Stimulated activated CD4-positive, alpha-beta T cell treated with anti-CD3 and anti-CD28 coated beads, Interleukin-2, amount 100 ng/mL, for 48 hours (primary cell): ENCODE measurements at places on chromosomes 6 and 20.

- DNase-seq = no peak
These were observed 237.2 kb upstream of the BMP2 start for GRCh38 chr20:6530254-6530653.

GRCh38 chr6:155530219-155530834 is 74.7 kb upstream of the NOX3 start:
- DNase-seq = no peak

GRCh38 chr6:55979526-55979925 is 104.1 kb upstream of the BMP5 start:
- no peak for DNase-seq

GRCh38 chr6:100818066-100818465 is 63.1 kb downstream of the ASCC3 start:
- no peak for DNase-seq

DNA sequence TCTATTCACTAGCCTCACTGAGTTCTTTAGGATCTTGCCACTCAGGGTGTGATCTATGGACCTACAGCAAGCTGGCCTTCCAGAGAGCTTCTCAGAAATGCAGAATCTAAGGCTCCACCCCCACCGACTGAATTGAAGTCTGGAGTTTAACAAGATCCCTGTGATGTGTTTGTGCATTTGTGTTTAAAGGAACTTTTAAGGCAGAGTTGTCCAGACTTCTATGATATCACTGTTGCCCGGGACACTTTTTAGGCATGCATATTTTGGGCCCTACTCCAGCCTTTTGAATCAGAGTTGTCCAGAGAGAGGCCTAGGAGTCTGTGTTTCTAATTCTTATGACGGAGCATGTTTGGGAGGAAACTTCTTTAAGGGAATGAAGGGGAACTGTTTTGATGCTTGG is 232.3 kb downstream of the QKI start:
- no peak for DNase-seq

DNA sequence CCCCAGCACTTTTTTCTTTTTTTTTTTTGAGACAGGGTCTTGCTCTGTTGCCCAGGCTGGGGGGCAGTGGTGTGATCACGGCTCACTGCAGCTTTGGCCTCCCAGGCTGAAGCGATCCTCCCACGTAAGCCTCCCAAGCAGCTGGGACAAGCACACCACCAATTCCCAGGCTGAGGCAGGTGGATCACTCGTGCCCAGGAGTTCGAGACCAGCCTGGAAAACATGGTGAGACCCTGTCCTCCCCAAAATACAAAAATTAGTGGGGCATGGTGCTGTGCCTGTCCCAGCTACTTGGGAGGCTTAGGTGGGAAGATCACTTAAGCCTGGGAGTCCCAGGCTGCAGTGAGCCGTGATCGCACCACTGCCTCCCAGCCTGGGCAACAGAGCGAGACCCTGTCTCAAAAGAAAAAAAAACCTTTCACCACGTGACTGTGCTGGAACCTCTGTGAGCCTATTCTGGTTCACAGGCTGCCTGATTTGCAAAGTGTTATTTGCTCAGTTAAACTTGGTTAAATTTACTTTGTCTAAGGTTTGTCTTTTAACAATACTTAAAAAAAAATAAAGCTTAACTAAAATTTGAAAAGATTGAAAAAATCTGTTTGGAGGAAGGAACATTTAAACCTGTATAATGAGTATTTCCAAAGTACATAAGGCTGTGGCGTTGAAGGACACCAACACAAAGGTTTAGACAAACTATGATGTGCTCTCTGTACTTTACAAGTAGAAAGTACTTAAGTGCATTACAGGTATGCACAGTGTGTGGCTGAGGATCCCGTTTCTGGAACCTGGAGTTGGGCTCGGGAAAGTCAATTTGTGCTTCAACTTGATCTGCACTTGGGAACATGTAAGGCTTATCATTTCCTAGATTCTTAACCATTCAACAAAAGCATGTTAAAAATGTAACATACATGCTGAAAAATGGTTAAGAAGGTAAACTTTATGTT is 55.0 kb downstream of the PPP1R3G start:
- no peak for DNase-seq

DNA sequence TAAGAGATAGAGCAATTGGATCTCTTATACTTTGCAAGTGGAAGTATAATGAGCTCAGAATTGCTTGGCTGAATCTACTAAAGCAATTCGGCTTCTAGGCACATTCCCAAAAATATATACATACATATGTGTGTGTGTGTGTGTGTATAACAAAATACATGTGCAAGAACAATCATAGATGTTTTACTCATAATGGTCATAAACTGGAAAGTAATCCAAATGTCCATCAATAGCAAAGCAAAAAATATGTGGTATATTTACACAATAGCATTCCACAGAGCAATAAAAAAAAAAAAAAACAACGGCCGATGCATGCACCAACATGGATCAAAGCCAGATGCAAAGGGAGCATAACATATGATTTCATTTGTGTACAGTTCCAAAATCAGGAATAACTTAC is 707.9 kb downstream of the RFPL4B start:
- DNase-seq = no peak

DNA sequence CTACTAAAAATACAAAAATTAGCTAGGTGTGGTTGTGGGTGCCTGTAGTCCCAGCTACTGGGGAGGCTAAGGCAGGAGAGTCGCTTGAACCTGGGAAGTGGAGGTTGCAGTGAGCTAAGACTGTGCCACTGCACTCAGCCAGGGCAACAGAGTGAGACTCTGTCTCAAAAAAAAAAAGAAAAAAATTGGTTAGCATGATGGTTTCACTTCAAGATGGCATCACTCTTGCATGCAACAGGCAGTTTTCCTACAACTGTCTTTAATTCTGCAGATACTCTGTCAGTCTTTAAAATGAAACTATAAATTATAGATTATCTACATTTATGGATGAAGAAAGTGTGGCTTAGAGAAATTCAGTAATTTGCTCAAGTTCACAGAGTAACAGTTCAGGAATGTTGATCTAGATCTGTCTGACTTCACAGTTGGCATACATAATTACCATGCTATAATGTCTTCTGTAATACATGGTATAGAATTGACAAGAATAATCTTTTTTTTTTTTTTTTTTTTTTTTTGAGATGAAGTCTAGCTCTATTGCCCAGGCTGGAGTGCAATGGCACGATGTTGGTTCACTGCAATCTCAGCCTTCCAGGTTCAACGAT is 27.0 kb downstream of the ITCH start:
- no peak for DNase-seq

- no peak for DNase-seq
These were observed 141.5 kb downstream of the MYB start for GRCh38 chr6:135322427-135323201.

DNA sequence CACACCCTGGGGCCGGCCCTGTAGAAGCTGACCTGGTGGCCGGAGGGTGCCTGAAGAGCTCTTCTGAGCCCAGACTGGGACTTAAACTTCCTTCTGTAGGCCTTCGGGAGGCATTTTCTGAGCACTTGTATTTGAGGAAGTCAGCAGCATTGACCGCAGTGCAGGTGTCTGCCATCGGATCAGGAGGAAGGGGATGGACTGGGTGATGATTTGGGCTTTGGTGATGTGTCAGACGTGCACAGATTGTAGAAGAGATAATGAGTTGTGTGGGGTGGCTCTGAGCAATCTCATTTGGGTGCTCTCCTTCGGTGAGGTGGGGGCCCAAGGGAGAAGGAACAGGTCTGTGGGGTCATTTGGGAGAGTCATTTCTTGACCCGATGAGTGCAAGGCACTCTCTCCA is 150.9 kb downstream of the ARID1B start:
- DNase-seq = no peak

GRCh38 chr20:62501801-62502495 is 26.2 kb upstream of the GATA5 start:
- peak; percentile 59 for DNase-seq

- DNase-seq = no peak
These were observed 93.3 kb downstream of the RNASET2 start for GRCh38 chr6:166862978-166863530.

DNA sequence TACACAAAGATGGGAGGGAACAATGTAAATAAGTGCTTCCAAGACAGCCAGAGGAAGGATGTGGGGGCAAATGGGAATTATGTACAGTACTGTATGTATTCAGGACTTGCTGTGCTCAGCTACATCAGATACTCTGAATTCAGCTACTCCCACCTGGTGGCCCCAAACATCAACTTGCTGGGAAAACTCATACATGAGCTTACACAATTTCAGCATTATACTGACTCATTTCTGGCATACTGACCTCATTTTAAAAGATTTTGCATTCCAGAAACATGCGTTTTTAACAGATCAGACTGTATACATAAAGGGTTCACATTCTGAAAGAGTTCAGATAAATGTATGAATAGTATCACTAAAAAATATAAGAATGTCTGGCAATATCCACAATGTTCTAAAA is 59.7 kb downstream of the GPX5 start:
- no peak for DNase-seq

GRCh38 chr6:83199863-83200225 is 6.7 kb downstream of the RWDD2A start:
- DNase-seq = no peak

- DNase-seq = peak; percentile 13
These were observed 434 bp downstream of the ZKSCAN4 start for GRCh38 chr6:28251661-28252008.

DNA sequence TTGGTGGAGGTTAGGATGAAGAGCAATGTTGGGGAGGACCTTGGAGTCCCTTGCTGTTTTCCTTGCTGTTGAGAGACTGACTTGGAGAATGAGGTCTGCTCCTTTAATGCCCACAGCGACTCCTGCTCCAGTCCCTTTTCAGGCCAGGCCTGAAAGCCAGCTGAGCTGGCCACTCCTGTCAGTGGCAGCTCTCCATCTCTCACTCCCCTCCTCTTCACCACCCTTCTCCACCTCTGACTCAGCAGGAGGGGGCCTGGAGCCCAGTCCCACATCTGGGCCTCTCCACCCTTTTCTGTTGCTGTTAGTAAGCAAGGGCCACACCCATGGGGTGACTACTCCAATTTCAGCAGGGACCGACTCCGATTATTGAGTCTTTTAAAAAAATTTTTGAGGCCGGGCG is 2.2 kb downstream of the SNX21 start:
- no peak for DNase-seq

DNA sequence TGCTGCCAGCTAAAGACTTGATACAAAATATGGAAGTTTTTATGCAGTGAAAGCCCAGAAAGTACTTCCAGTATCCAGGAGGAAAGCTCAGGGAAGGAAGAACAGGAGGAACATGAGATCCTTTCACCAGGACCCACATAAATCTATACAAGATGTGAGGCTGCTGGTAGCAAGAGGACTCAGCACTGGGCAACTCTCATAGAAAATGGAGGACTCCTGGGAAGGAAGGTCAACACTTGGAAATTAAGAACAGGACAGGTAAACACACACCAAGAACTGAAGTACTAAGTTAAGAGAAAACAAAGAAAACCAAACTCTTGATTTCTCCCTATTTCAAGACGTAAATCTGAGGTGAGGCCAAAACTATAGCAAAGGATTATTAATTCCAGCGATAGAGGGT is 220.5 kb upstream of the HSF2 start:
- no peak for DNase-seq

DNA sequence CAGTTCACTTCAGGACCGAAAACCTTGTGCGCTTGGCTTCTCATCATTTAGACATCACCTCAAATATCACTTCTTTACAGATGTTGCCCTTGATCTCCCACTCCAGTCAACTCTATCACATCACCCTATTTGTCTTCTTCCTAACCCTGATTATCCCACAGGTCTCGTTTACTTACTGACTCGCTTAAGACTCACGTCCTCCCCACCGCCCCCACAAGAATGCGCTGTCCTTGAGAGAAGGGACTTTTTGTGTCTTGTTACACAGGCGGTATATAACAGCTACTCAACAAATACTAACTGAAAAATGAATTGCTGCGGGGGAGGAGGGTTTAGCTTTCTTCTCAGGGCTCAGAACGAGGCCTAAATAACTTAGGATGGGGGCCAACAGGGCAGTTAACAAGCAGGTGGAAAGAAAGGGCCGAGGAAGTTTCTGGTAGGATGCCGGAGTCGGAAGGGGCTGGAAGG is 527 bp downstream of the TOMM34 start:
- DNase-seq = peak; percentile 55

GRCh38 chr6:117494694-117495318 is 12.3 kb downstream of the DCBLD1 start:
- DNase-seq = no peak

GRCh38 chr6:35096129-35096862 is 44.8 kb downstream of the TCP11 start:
- DNase-seq = no peak

DNA sequence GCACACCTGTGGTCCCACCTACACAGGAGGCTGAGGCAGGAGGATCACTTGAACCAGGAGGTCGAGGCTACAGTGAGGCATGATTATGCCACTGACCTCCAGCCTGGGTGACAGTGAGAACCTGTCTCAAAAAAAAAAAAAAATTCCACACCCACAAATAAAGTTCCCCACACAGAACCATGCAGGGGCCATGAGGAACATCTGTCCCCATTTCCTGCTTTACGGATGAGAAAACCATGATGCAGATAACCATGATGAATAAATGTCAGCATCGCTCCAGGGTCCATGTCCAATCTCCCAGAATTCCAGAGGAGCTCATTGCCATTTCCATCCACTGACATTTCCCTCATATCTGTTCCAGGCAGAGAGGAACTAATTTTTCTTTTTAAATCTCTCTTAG is 16.9 kb upstream of the AGPAT4 start:
- no peak for DNase-seq

DNA sequence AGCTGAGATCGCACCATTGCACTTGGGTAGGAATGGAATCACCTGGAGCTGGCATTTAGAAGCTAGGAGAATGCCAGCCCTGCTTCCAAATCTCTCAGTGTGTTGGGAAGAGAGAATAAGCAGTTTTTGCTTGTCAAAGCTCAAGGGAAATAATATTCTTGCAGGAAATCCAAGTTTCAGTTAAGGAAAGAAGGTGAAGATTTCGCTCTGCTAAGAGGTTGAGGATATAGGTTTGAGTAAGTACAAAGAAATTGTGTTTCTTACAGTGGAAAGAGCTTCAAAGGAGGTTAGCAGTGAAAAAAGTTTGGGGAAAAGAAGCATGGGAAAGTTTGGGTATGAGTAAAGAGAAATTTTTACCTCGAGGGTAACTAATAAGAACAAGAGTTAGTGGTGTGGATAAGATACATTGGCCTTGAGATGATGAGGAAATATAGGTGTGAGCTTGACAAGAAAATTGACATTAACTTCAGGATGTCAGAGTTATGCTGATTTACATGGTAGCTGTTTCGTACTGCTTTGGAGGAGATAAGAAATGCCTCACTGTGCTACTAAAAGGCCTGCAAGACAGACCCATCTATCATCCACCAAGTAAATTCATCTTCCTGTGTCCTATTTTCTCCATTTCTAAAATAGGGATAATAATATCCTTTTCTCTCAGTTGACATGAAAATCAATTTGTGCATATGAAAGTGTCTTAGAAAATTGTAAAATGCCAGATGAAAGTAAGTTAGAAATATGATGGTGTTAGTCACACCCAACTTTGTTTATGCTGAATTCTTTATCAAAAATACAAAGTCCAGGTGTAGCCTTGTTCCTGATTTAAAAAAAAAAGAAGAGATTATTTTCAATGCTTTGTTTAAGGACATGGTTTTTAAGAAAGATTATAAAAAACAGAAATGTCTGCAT is 12.8 kb upstream of the HINT3 start:
- DNase-seq = no peak

DNA sequence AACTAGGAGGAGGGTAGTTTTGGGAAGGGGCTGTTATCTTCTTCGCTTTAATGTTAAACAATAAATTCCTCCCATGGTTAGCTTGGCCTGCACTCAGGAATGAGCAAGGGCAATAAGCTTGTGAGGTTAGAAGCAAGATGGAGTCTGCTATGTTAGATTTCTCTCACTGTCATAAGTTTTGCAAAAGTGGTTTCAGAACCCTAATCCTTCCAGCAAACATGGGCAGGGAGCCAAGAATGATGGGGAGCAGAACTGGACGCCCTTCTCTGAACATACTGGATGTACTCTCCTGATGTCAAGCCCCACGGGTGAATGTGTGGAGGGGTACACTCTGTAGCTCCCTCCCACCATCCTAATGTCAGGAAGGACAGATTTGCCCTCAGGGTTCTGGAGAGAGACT is 22.3 kb downstream of the C6orf163 start:
- no peak for DNase-seq
